ENCODE measurements at places on chromosomes 11 and 22. TPM values are rescaled to one million over a fixed set of nuclear protein-coding genes. Genes with fewer than 3 reads are reported as not detected.
A peak's percentile ranks its signal among the peaks of the same experiment; 100 is the strongest.

The APLNR gene
- not detected for total RNA-seq

The AKIP1 gene
- 23.4 TPM for total RNA-seq

The PLAAT5 gene
- 0.80 TPM for total RNA-seq

The KLHDC7B gene
- total RNA-seq = 3.3 TPM

The FGF19 gene
- not detected for total RNA-seq

The SPINDOC gene
- 69.2 TPM for total RNA-seq

GRCh38 chr11:5700421-5701054, 10.9 kb downstream of the TRIM22 start:
- DNase-seq = no peak

DNA sequence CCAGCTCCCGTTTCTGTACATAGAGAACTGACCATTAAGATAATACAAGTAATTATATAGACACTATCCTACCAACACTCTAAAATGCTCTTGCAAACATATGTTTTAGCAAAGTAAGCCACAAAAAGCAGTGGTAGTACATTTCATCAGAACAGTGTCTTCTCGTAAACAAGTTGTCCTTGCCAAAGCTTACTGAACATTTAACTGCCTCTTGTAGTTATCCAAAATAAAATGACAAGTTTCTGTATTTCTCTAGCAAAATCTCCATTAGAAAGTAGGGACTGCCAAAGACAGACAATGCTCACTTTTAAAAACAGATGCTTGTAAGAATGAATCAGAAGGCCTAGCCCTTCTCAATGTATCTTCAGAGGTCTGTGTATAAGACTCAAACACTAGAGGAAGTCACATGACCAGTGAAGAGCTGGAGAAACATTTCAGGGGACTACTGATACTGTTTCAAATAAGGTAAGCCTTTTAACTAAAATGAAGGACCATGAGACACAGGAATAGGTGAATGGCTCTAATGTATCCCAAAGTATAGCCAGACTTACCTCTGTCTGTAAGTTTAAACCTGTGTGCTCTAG, 7.8 kb upstream of the ZC3H12C start:
- DNase-seq = no peak

- no peak for DNase-seq
These were observed 35.3 kb downstream of the EXPH5 start for GRCh38 chr11:108558222-108558621.

DNA sequence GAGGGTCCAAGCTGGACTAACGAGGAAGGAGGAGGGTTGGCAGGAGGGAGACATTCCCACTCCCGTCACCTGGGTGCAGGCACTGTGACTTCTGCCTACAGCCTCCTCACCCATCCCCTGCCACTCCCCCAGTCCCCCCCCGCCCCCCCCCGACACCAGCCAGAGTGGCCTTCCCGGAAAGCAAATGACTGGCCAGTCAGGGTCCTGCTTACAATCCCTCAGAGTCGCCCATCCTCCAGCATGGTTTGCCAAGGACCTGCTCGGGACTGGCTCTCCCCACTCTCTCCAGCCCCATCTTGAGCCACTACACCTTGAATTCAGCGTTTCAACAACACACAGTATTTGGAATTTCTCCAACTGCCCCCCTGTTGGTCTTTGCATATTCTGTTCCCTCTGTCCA, 59.6 kb downstream of the THAP12 start:
- no peak for DNase-seq

GRCh38 chr11:26483108-26483507, 89.0 kb downstream of the MUC15 start:
- DNase-seq = no peak

DNA sequence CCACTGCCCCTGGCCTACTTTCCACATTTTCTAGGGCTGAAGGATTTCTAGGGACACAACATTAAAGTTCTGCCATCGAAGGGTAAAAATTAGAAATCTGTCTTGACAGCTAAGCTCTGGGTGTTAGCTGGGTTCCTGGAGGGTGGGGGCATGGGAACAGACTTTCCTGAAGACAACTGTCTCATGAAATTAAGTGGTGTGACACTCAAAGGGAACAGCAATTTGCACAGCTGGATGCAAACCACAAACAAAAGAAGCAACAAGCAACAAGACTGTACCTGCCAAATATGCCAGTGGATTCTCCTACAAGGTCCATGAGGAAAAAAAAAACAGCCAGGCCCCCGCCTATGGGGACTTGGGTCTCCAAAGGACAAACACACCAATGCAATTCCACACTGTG, 32.5 kb downstream of the WT1 start:
- no peak for DNase-seq

GRCh38 chr11:11467312-11467711, 114.3 kb upstream of the CSNK2A3 start:
- no peak for DNase-seq

- DNase-seq = no peak
These were observed 41.7 kb upstream of the SC5D start for GRCh38 chr11:121250843-121251242.

GRCh38 chr11:1055990-1056771, 18.5 kb upstream of the MUC2 start:
- no peak for DNase-seq

DNA sequence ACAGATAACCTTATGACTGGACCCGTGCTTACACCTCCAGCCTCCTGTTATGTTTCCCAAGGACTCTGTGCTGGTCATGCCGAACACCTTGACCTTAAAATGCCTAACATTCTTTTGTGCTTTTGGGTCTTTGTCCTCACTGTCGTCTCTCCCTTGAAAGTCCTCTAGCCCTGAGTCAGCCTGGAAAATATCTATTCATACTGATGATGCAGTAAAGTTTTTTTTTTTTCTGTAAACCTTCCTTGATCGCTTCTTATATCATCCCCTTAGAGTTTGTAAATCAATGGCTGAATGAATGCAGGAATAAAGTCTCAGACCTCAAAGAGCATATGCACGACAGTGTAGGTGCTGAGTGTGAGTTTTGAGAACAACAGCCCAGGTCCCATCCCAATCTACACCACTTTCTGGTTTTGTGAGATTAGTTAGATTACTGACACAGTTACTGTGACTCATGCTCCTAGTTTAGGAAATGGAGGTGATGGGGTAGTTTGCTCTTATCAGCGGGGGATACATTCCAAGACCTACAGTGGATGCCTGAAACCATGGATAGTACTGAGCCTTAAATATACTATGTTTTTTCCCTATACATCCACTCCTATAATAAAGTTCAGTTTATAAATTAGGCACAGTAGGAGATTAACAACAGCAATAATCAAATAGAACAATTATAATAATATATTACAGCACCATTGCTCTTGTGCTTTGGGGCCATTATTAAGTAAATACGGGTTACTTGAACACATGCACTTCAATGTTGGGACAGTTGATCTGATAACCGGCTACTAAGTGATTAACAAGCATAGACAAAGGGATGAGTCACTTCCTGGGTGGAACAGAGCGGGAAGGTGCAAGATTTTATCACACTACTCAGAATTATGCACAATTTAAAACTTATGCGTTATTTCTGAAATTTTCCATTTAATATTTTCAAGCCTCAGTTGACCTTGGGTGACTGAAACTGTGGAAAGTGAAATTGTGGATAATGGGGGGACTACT, 8.6 kb downstream of the TCN1 start:
- peak; percentile 11 for DNase-seq

GRCh38 chr11:33900159-33900840, 8.4 kb upstream of the LMO2 start:
- no peak for DNase-seq

DNA sequence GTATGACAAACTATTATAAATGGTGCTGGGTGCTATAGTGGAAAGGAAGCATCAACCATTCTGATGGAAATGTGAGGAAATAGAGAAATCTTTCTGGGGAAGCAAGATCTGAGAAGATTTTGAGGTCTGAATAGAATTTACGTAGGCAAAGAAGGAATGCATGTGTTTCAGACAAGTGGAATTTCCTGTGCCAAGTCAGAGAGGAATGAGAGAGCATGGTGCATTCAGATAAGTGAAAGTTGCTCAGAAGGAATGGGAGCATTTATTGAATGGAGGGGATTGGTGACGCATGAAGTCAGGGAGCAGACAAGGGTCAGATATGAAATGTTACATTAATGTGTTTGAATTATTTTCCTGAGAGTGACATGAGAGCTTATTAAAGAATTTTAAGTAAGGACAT, 725.5 kb downstream of the METTL15 start:
- DNase-seq = no peak

- DNase-seq = no peak
These were observed 5.4 kb upstream of the APOL2 start for GRCh38 chr22:36244522-36245391.

GRCh38 chr11:65554057-65554818, 3.9 kb downstream of the LTBP3 start:
- no peak for DNase-seq

All from activated T-helper 2 cell treated with anti-CD3 and anti-CD28 coated beads, Interferon-gamma antibody, Interleukin-2, Interleukin-4, amounts not matched to agents 10 μg/mL and 5 μg/mL and 100 μg/mL, durations not matched to agents 14 hours and 24 hours and 36 hours (primary cell).